ENCODE measurements at places on chromosomes 1 and 21.

- DNase-seq, result no peak
Measured at GRCh38 chr1:96240438-96240837, 481.1 kb upstream of the PTBP2 start.

DNA sequence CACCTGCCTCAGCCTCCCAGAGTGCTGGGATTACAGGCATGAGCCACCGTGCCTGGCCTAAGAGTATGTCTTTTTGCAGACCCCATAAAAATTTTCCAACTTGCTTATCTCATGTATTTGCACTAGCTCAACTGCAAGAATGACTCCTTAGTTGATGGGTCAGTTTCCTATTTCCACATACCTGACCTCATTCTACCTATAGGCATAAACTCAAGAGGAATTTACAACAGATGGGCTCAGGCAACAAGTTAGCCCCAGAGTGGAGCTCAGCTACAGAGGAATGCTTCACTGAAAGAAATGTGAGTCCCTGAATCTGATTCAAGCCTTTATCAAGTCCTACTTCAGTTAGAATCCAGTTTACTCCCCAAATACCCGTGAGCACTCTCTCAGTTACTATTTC, 5.3 kb upstream of the SLC37A1 start:
- DNase-seq, result no peak

DNA sequence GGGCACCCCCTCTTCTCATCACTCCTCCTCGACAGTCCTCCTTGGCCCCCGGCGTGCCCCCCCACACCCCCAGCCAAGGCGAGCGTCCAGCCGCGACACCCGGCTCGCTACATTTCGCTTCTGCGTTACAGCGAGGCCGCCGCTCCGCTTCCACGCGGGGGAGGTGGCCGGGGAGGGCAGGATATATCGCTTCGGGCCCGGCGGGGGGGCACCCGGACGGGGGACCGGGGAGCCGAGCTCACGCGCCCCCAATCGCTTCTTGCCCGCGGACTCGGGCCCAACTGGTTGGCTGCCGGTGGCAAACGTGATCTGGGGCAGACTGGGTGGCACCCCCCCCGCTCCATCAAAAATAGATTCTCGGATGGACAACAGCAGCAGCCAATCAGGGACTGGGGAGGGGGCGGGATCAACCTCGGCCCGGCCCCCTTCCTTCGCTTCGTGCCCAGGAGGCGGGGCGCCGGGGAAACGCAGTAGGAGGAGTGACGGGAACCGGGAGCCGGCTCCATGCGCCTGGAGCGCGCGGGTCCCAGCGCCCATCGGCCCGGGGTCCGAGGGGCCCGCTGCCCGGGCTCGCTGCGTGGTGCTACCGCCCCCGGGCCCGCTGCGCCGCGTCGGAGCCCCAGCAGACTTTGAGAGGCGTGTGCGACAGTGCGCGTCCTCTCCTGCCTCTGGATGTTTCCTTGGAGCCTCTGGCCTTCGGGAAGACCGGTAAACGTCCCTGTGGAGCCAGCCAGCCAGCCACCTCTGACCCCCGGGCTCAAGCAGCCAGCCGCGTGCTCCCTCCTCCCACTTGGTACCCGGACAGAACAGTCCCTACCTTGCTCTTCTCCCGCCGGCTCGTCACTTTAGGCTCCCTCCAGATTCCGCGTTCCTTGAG, at the start of gene SLC41A1:
Gene SLC41A1 (minus strand): TSS at position 321 of the 877 bp plus-strand sequence. CDS start 2,757 bp downstream, outside the sequence.
- DNase-seq, result peak; percentile 87

- DNase-seq, result no peak
Measured at GRCh38 chr1:5983361-5984103, 8.7 kb downstream of the NPHP4 start.

GRCh38 chr1:222821239-222821638, 6.4 kb downstream of the DISP1 start:
- no peak for DNase-seq

DNA sequence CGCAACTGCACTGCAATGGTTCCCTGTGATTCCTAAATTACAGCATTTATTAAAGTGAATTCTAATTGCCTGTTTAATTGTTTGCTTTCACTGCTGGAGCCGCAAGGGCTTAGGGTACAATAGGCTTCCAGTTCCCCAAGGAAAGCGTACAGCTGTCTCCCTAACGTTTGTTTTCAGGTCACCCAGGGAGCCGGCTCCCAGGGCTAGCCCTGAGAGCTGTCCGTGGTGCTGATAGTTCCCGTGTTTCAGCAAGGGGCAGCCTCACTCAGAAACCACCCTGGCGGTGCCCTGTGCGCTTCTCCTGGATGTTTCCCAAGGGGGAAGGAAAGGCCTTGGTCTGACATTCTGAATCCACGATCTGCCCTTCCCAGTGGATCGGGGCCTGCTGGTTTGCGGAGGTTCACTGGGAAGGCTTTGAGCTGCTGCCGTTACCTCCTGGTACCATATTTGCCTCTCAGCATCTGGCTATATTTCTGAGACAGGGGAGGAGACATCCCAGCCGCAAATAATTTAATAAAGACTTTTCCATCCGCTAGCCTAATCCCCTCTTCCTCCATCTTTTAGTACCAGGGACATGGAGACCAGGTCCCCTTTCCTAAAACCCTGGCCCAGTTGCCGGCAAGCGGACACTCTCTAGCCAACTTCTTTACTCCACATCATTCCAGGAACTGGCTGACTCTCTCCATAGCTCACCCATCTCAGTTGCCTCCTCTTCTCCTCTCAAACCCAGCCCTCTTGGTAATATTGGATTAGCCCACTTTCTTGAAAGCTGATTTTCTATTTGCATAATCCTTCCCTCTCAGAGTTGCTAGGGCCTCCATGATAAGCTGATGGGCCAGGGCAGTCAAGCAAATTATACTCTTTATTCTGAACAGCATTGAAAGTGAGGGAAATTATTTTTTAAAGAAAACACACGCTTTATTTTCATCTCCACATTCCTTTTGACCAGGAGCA, 149.0 kb downstream of the IGSF21 start:
- no peak for DNase-seq

GRCh38 chr1:32666901-32667566, 16.0 kb downstream of the RBBP4 start:
- DNase-seq, result no peak

GRCh38 chr1:162011337-162012012, 12.2 kb downstream of the OLFML2B start:
- no peak for DNase-seq

GRCh38 chr1:6601049-6601922, 1.4 kb downstream of the KLHL21 start:
- peak; percentile 66 for DNase-seq

DNA sequence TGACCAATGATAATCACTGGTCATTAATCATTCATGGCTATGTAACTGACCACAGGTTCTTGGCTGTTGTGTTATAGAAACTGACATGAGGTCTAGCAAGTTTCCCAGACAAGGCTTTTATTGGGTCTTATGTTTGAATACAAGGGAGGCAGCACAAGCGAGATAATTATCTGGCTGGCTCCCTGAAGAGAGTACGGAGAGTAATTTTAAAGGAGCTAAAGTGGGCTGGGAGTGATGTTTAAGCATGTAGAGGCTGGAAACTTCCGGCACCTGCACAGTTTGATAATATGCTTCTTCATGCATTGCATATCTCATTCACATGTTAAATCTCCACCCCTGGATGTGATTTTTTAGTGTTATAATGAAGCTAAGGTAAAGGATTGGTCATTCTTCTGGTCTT, 116.2 kb upstream of the KCNK1 start:
- DNase-seq, result no peak

DNA sequence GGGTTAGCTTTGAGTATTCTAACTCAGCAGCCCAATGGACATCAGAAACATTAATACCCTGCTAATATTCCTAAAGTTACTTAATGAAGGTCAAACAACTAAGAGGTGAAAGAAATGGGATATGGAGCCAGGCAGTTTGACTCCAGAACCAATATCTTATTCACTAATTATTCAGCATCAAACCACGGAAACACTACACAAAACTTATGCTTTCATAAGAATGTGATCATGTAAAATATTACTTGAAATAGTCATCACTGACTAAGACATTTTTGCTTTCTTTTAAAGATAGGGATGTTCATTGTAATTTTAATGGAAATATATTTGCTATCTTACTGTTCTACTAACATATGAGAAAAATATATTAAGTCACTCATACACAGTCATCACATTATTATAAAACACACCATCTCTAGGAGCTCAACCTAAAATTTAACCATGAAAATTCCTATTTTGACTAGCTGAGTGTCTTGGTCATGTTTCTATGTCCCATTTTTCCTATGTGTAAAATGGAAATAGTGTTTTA, 240.9 kb downstream of the KCTD3 start:
- DNase-seq, result no peak

GRCh38 chr1:183552891-183553290, 37.4 kb downstream of the NCF2 start:
- DNase-seq, result no peak

DNA sequence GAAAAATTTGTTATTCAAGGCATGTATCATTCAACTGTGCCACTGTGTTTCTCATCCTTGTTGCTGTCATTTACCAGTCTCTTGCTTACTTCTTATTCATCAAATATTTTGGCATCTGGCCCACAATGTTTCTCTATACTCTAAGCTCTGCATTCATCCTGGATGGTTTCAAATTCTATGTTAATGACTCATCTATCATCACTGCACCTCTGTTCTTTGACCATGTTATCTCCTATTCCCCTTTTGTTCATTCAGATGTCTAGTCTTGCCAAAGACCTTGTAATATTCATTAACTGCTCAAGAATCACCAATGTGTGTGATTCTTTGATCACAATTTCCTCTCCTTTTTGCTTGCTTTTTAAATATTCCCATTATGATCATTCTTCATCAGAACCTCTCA, 54.6 kb upstream of the PRKACB start:
- DNase-seq, result no peak

- no peak for DNase-seq
Measured at GRCh38 chr1:175922254-175922881, 179.0 kb upstream of the TNR start.

DNA sequence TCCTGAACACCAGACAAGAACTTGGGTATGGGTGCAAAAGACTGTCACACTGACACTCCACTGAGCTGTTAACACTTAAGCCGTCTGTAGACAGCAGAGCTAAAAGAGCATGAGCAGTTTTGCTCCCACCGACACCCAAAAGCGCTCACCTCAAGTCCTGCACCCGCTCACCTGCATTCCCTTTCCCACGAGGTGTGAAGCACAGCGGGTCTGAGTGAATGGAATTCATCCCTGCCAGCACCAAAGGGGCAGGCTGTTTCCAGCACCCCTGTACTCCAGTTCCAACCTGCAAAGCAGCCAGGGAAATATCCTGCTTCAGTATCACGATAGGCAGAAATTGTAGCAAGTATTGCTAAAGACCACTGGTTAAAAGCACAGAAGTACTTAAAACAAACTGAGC, 28.8 kb downstream of the KRTAP21-3 start:
- DNase-seq, result no peak

- no peak for DNase-seq
Measured at GRCh38 chr1:233217832-233218231, 77.7 kb downstream of the PCNX2 start.

GRCh38 chr1:93346421-93346993, 800 bp downstream of the DR1 start:
- peak; percentile 26 for DNase-seq

DNA sequence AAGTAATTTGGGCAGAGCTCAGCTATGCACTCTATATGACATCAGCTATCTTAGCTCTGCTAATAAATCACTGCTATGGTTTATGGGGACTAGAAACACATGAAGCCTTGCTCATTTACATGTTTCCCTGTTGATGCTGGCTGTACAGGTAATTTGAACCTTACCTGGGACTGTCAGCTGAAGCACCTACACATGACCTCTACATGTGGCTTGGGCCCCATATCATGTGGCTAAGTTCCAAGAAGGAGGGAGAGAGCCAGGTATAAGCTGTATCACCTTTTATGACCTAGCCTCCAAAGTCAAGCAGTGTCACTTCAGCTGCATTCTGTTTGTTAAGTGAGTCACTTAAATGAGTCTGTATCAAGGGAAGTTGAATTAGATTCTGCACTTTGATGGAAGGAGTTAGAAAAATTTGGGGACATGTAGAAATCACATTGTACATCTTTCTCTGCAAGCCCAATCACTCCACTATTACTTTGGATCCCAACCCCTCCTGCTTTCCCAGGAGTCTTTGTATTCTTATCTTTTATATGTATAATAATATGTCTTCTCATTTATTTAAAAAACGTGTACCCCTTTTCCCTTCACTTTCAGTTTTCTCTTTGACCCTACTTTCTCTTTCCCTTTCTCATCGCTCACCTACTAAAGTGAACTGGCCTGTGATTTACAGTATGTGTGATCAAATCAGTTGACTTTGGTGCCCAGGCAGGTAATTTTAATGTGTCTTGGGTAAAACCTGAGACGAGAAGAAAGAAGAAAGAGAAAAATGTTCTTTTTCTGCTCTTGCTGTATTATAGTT, 53.4 kb upstream of the PRKACB start:
- DNase-seq, result no peak

DNA sequence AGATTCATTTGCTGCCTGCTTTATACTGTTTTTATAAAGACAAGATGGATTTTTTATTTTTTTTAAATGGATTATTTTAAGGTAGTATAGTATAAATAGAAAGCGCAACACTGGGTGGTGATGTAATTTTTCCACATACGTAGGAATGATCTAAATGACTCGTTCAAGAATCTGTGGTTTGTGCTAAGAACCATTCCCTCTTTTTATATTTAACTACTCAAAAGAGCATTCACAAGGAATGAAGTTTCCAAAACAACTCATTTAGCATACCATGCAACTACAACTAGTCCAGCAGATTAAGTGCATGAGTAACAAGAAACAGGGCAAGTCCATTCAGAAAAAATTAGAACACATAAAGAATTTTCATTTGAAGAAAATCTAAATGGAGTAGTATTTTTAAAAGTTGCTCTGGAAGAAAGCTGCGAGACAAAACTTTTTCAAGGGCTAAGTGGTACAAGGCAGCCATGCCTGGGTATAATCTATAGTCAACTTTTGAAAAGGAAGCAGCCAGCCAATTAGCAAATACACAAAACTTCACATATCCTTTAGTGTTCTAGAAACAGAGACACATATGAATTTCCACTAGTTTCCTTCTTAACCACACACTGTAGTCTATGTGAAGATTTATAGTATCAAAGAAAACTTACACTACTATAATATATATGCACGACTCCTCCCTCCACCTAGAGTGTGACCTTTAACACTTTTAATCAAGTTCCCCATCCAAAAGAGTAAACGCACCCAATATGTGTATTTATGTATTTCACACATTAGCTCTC, 23.4 kb downstream of the GTF2B start:
- no peak for DNase-seq

DNA sequence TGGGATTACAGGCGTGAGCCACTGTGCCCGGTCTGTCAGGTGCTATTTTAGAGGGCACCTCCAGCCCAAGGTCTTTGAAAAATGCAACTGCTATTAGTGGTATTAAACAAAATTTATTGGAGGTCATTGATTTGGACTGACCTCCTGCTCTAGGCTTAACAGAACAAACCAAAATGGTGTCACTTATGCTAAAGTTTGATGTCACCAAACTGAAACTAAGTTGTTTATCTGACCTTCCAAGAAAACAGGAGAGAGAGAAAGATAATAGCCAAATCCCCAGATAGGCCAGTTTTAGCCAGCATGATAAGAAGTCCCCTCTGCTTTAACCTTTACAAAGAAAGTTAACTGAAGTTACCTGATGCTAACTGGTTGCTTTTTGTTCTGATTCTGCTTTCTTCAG, 8.1 kb upstream of the INAVA start:
- DNase-seq, result no peak

Data from T-helper 9 cell (primary cell).